ENCODE measurements at places on chromosomes 2 and 18.
A peak's percentile ranks its signal among the peaks of the same experiment; 100 is the strongest.

- ATAC-seq = peak; percentile 24
These were observed at the start of gene BOLL for GRCh38 chr2:197784956-197785941. Gene BOLL, minus strand, starts transcription at chr2:197785319. Its CDS starts 3,469 bp downstream, at chr2:197781850.

DNA sequence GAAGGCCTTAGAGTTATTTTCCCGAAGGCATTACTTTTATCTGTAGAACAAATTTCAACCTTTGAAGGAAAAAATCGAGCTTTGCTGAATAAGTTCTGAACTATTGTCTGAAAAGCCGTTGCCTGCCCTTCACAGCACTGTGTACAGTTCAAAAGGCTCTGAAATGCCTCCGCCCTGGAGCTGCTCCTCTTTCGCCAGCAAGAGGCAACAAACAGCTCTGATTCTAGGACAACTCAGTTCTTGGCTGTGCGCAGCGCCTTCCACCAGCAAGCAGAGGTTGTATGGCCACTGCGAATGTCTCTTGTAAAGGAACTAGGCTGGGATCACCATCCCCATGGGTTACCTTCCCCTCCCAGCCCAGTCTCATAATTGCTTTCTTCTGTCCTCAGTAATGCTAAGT lies 308.5 kb downstream of the GBX2 start:
- no peak for ATAC-seq

DNA sequence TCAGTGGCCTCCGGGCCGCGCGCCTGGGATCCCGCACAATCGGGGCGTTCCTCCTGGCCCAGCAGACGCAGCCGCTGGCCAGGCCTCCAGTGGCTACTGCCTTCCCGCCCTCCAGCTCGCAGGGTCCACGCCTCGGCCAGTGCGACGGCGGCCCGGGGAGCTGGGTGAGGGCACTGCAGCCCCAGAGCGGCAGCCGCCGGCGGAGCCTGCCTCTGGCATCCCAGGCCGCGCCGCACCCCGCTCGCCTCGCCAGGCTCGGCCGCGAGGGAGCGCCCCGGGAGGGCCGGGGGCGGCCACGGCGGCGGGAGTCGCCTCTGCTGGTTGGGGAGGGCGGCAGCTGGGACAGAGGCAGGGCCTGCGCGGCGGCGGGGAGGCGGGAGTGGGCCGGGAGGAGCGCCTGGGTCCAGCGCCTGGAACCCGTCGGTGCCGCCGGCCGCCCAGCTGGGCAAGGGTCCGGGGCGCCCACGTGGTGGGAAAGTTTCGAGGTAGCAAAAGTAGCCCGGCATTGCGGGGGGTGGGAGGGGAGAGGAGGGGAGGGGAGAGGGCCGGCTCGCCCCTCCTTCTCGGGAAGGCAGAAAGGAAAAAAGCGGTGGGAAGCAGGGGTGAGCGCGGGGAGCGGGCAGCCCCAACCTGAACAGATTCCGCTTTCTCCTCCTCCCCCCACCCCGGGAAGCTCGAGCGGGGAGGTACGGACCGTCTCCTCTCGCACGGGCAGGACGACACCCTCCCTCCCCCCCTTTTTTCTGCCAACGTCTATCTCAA lies 1.5 kb upstream of the INHBB start:
- peak; percentile 6 for ATAC-seq

DNA sequence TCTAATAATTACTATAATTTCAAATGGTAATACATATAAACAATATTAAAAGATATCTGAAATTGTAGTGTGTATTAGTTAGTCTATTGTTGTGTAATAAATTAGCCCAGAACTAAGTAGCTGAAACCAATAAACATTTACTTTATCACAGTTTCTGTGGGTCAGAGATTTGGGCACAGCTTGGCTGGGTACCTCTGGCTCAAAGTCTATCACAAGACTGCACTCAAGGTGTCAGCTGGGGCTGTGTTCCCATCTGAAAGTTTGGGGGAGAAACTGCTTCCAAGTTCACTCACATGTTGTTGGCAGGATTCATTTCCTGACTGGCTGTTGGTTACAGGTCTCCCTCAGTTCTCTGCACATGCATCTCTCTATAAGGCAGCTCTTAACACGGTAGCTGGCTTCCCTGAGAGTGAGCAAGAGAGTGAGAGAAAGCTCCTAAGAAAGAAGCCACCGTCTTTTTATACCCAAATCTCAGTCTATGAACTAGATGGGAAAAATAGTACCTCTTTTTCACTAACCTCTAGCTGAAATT lies 25.6 kb upstream of the WIPF1 start:
- ATAC-seq = no peak

DNA sequence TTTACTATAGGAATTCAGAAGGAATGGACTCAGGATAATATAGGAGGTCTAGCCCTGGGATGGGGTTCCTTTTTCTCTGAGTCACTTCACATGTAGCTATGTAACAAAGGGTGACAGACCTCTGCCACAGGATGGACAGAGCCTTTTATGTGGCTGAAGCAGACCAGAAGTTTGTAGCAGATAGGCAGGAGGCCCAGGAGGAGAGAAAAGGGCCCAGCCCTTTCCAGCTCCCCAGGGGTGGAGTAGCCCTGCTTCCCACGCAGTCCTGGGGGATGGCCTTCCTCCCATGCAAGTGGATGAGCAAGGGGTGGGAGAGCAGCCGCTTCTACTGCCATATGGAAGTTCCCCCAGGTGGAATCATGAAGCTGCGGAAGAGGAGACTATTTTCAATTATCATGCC lies 40.3 kb downstream of the ARMC9 start:
- no peak for ATAC-seq

DNA sequence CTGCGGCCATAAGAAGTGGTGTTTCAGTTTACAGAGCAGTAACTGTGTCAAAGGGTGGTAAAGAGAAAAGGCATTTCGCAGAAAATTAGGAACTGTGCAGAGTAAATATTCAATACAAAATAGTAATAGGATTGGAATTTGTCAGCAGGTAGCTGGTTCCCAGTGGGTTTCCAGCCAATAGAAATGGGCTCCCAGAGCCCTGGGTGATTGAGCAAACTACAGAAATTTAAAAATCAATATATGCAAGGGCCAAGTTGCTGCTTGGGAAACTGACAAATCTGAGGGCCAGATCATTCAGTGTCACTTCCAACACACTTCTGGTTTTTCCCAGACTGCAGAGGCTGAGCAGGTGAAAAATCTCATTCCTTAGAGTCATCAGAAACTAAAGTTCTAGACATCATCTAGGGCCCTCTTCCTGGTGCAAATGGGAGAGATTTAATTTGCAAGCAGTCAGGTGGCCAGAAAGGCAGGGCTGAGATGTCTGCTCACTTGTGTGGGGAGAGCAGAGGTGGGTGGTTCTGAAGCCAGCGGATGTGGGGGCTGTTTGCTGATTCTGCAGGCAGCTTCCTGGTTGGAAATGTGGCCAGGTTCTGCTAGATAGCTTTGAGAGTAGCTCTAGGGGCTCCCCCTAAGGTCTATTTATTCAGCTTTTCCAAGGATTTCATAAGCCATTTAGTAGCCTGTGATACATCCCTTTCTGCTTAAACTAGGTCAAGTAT lies 182.4 kb downstream of the NCK2 start:
- no peak for ATAC-seq

DNA sequence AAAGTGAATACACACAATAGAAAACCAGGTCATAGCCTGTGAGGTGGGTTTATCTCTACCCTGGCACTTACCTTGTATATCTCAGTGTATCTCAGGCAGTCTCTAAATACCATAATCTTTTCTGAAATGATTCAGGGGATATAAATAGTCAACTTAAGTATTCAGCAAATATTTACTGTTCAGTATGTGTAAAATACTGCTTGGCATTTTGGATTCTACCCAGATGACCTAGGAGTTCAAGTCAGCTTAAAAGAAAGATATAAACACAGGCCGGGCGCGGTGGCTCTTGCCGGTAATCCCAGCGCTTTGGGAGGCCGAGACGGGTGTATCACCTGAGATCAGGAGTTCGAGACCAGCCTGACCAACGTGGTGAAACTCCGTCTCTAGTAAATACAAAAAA lies 23.8 kb downstream of the GRHL1 start:
- ATAC-seq = peak; percentile 37

DNA sequence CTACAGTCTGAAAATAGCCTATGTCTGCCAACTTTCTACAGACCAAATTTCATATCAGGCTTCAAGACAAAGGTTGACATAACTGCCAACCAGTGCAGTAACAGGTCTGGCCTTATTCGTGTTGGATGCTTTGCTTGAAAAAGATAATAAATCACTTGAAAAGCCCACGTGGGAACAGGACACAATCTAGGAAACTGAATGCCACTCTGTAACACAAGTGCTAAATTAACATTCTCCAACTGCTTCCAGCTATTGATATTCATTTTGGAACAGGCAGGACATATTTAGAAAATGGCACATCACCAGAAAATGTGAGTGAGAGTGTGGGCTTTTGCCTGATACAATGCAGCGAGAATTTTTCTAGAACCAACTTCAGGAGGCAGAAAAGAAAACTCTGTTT lies 165.9 kb upstream of the CCDC150 start:
- ATAC-seq = no peak

- ATAC-seq = no peak
These were observed 357.6 kb upstream of the CWC22 start for GRCh38 chr2:180364719-180365118.

GRCh38 chr2:12008425-12009061 lies 262.1 kb downstream of the LPIN1 start:
- peak; percentile 66 for ATAC-seq

- ATAC-seq = peak; percentile 89
These were observed 35.0 kb upstream of the EVA1A start for GRCh38 chr2:75595541-75596395.

- ATAC-seq = no peak
These were observed 7.2 kb downstream of the PDCD1 start for GRCh38 chr2:241851325-241852115.

DNA sequence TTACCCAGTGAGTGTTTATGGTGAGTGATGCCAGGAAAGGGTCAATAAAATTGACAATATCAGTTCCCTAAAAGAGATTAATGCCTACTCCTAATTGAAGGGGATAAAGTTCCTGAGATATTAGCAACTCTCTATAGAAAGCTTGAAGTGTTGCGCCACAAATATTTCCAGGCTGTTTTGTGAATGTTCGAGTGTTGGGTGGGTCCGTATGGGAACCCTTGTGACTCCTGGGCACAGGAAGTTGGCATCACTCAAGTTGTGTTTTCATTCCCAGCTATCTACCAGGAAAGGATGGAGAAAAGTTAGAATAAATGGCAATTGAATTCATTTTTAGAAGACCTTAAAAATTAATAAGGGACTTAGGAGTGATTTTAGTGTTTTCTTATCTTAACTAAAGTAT lies 472.7 kb downstream of the THSD7B start:
- ATAC-seq = no peak

GRCh38 chr2:188527141-188527540 lies 235.5 kb downstream of the GULP1 start:
- ATAC-seq = peak; percentile 31

- ATAC-seq = no peak
These were observed 65.3 kb downstream of the TNS1 start for GRCh38 chr2:217937446-217937845.

DNA sequence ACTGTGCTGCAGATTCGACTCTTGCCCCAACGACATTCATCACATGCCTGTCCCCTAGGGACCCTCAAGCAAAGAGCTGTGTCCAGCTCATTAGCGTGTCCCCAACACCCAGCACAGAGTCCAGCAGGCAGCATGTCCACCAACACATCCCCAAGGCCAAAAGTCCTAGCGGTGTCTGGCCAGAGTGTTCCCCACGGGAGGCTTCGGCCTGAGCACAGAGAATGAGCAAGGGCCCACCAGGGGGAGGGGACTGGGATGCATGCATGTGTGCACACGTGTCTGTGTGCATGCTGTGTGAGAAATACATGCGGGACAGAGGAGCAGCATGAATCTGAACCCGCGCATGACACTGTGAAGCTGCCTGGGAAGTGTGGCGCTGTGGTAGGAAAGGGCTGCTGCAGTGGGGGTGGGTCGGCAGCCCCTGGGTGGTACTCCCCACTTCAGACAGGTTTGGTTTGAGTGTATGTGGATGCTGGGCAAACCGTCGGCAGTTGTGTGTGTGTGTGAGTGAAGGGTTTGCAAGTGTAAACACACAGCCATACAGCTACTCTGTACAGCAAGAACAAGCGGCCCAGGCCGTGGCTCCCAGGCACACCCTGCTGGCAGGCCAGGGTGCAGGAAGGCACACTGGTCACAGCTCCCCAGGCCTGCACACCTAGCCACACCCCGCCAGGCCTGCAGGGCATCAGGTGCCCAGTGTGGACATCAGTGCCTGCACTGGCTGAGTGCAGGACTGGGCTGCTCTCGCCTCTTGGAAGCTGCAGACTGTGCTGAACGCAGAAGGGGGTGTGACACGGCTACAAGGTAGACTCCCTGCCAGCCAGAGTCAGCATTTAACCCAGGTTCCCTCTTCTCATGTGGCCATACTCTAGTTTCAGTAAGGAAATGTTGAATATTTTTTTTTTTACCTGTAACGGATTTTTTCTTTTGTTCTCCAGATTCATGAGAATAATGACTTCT lies 19.5 kb upstream of the HES6 start:
- ATAC-seq = no peak

GRCh38 chr2:26550276-26551015 lies 72.5 kb upstream of the OTOF start:
- ATAC-seq = no peak

- peak; percentile 59 for ATAC-seq
These were observed 104.2 kb downstream of the CRIM1 start for GRCh38 chr2:36459725-36460137.

GRCh38 chr2:26982102-26982742 lies 11.8 kb downstream of the MAPRE3 start:
- peak; percentile 93 for ATAC-seq

DNA sequence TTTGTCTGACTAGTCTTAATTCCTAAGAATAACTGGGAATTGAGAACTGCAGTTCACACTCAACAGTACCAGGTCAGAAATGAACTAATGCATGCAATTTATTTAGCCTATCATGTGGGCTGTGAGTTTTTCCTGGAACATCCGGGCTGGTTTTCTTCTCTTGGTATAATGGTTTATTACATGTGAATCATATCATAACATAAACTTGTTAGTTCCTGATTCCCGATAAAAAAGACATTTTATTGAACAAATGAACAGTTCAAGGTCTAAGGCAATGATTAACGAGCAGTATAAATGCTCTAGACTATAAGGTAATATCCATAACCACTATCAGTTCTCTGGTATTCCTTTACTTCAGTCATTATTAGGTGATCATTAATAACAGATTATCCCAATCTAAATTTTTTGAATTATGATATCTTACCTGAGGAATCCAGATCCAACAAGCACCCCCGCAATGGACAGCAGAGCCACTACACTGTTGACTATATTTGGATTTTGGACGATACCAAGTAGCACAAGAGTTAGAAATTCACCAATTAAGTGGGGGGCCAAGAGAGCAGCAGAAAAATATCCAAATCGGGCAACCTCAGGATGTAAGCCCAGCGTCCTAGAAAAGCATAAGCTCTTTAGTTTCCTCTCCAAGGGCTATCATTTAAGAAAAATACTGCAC lies 19.0 kb downstream of the ABCG5 start:
- no peak for ATAC-seq

DNA sequence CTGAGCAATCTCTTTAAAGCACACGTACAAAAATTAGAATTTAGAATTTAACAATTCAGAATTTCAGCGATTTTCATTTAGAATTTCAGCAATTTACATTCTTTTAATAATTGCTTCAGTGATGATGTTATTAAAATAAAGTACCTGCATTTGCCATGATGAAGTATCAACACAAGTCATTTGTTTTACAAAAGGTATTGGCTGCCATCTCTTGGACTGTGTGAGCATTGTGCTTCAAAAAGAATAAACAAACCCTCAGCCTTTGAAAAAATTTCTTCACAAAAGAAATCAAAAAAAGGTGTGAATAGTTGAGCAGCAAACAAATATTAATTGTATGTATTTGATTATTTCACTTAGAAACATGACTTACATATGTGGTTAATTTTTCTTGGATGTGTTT lies 27.1 kb upstream of the ZC3H15 start:
- ATAC-seq = peak; percentile 45

GRCh38 chr2:143321994-143322393 lies 192.8 kb downstream of the ARHGAP15 start:
- ATAC-seq = no peak

GRCh38 chr2:233424154-233424951 lies 70.1 kb downstream of the DGKD start:
- no peak for ATAC-seq

Measured in SK-N-SH treated with all-trans-retinoic acid at 6 μM for 48 hours (cell line).